ENCODE measurements at places on chromosomes 2 and 18.

GRCh38 chr2:152924722-152925121 lies 206.3 kb downstream of the ARL6IP6 start:
- DNase-seq: no peak

DNA sequence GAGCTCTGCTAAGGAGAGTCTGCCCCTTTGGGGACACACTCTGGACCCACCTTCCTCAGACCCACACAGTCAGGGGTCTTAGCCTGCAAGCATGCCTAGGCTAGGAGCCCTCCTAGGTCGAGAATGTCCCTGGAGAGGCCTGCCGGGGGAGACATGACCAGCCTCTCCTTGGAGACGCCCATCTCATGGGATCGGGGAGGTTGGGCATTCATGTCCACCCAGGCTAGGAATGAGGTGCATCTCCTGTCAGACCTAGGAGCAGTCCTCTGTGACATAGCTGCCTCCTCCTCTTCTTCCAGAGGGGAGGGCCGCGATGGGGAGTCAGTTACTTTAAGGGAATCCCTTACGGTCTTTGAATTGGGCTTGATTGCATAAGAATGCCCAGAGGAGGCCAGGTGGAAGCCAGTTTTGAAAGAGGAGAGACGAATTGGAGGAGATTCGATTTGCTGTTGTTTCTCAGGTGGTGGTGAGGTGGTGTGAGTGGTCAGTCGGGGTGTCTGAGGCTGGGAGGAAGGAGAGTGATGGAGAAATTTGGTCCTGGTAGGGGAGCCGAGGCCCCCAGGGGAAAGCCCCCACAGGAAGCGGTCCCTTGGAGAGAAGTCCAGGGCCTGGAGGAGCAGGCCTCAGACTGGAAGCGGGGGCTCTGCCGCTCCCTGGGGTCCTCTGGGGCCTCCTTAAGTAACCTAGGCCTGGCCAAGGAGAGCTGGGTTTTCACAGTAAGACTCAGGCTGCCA lies 241.3 kb downstream of the DYSF start:
- no peak for DNase-seq

- no peak for DNase-seq
Measured at GRCh38 chr2:36337354-36337753, 18.2 kb upstream of the CRIM1 start.

- DNase-seq: no peak
Measured at GRCh38 chr2:141570474-141571131, 560.2 kb downstream of the LRP1B start.

- peak; percentile 84 for DNase-seq
Measured at GRCh38 chr2:27428213-27428977, at the start of gene NRBP1. TSS of gene NRBP1 (plus strand) at chr2:27428631. CDS start at chr2:27433274, 4,643 bp downstream.

- no peak for DNase-seq
Measured at GRCh38 chr2:220144411-220144810, 517.0 kb downstream of the SLC4A3 start.

GRCh38 chr2:162127422-162127821 lies 24.6 kb downstream of the GCG start:
- no peak for DNase-seq

DNA sequence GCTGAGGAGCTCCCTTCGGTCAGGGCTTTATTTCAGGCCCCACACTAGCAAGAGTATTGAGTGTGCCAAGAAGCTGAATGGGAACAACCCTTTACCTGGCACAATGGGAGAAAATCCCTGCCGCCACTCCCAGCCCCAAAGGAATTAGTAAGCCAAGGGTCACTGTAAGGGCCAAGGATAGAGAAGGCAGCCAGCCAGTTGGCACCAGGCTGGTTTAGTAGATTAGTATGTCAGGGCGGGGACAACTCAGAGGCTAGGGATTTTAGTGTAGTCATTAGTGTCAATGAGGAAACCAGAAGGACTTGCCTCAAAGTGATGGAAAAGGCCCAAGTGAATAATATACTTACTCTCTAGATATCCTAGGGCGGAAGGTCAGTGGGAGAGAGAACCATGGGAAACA lies 34.9 kb upstream of the CYP26B1 start:
- no peak for DNase-seq
